Activated CD4-positive, CD25-positive, alpha-beta regulatory T cell treated with anti-CD3 and anti-CD28 coated beads, Interleukin-2, amount 50 U/mL, for 72 hours (primary cell): ENCODE measurements at places on chromosomes 1 and 21.

DNA sequence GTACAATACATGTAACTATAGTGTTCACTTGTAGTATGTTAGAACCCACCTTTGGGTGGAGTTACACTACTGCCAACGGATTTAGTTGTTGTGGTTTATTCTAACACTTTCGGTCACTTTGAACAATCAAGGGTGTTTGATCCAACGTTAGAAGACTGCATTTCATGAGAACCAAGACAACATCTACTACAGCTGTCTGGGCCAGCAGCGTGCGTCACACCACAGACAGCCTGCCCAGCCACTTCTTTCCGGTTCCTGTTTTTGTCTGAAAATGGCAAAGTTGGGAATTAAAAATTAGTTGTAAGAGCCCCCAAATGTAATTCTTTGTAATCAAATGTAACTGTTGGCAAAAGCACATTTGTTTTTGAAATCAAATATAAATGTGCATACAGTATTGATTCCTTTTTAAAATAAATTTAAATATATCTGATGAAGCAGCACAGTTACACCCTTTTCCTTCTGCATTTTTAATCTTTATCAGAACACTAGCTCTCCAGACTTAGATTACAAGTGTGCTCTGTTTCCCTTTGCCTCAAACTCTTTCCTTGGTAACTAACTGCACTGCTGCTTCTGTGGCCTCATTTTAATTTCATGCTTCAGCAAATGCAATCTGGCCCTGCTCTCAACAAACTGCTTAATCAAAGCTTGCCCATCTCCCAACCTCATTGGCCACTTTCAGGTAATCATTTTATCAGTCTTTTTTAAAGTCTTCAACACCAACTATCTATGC lies 86.6 kb upstream of the DPH5 start:
- DNase-seq = peak; percentile 44

- DNase-seq = no peak
Measured at GRCh38 chr1:248596615-248597014, 885 bp downstream of the OR2T10 start.

- DNase-seq = no peak
Measured at GRCh38 chr1:21278208-21278859, 11.9 kb downstream of the ECE1 start.

DNA sequence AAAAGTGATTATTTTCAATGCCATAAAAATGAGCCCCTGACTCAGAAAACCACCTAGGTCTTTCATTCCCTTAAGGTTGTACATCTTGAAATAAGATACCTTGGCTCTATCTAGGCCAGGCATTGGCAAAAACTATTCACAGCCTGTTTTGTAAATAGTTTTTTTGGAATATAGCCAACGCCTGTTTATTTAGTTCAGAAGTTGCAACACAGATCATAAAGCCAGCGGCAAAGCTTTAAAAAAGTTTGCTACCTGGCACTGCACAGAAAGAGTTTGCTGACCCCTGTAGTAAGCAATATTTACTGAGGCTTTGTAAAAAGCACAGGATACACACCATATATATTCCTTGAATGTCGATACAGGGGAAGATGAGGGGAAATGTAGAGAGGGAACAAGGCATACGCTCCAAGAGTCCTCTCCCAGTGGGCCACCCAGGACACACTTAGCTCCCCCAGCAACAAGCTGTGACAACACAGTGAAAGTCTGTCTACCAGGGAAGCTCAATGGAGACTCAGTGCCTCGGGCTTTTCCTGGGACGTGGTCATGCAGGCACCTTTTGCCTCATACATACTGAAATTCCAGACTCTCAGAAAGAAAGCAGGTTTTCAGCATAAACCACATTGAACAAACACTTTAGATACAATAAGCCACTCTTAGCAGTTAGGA lies 20.5 kb downstream of the TARBP1 start:
- no peak for DNase-seq

GRCh38 chr1:218407630-218408029 lies 62.5 kb downstream of the TGFB2 start:
- no peak for DNase-seq

- no peak for DNase-seq
Measured at GRCh38 chr21:16794950-16795349, 717.9 kb upstream of the CXADR start.

GRCh38 chr1:178513278-178513983 lies 522 bp downstream of the TEX35 start:
- no peak for DNase-seq

- no peak for DNase-seq
Measured at GRCh38 chr1:208243527-208243966, 637 bp downstream of the PLXNA2 start.

DNA sequence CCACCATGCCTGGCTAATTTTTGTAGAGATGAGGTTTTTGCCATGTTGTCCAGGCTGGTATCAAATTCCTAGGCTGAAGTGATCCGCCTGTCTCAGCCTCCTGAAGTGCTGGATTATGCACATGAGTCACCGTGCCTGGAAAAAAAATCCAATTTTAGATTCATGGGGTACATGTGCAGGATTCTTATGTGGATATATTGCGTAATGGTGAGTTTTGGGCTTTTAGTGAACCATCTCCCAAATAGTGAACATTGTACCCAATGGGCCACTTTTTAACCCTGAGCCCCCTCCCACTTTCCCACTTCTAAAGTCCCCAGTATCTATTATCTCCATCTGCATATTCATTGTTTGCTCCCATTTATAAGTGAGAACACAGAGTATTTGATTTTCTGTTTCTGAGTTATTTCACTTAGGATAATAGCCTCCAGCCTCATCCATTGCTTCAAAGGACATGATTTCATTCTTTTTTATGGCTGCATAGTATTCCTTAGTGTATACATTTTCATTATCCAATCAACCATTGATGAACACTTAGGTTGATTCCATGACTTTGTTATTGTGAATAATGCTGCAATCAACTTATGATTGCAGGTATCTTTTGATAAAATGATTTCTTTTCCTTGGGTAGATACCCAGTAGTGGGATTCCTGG lies 104.4 kb downstream of the MAP3K21 start:
- no peak for DNase-seq

DNA sequence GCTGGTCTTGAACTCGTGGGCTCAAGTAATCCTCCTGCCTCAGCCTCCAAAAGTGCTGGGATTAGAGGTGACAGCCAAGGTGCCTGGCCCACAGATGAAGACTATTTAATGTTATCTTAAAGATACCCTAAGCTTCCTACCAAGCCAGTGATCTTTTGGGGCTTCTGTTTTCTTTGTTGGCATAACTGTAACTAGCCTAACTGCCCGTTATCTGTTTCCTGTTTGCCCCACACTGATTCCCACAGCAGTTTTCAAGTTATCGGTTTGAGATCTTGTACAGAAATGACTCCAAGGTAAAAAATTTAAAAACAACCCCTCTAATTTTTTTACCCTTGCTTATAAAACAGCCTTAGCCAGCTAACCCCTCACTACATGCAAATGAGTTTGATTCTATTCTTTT lies 12.4 kb downstream of the SELL start:
- no peak for DNase-seq

DNA sequence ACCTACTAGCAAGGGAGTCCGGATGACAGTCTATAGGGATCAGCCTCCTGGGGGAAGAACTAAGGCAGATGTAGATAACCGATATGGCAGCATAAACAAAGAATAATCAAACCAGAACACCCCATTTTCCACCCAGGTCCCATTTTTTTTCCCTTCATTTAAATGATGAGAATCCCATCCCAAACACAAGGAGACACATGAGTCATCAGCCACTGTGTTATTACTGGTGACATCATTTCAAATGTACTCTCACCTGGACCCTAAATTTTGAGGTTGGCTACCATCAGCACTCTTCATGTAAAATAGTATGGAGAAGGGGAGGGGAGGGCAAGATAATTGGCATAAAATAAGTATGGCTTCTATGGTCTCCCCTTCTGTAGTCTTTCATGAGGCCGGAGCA lies 108.9 kb upstream of the GUCA2B start:
- no peak for DNase-seq
